ENCODE measurements at places on chromosomes 7 and 10. TPM values are rescaled to one million over a fixed set of nuclear protein-coding genes. Genes with fewer than 3 reads are reported as not detected.

The TRPV5 gene
- total RNA-seq: 1.1 TPM

The SOSTDC1 gene
- total RNA-seq: 28.8 TPM

The UPK3BL2 gene
- total RNA-seq: 17.8 TPM

The POLR2J3 gene
- 48.5 TPM for total RNA-seq

The PTPN20 gene
- total RNA-seq: 3.6 TPM

The DNAJC30 gene
- 7.5 TPM for total RNA-seq

The TEX36 gene
- total RNA-seq: not detected

Data from metanephros (tissue), 2 donors.